Putamen (tissue), 1 donor: ENCODE measurements at places on chromosomes 6 and 20.

DNA sequence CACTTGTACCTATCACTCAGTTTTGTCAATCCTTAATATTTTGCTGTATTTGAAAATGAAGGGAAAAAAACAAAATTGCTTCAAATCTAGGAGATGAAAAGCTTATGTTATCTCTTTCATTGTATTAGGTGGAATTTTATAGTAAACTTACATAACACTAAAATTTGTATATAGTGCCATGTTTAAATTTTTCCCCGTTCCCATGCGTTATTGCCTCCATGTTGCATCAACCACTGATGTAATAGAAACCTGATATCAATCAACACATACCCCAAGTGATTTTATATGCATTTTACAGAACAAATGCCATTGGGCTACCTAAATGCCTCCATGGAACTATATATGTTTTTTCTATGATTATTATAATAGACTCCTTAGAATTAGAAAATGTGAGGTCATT lies 14.8 kb upstream of the TREM2 start:
- no peak for DNase-seq

DNA sequence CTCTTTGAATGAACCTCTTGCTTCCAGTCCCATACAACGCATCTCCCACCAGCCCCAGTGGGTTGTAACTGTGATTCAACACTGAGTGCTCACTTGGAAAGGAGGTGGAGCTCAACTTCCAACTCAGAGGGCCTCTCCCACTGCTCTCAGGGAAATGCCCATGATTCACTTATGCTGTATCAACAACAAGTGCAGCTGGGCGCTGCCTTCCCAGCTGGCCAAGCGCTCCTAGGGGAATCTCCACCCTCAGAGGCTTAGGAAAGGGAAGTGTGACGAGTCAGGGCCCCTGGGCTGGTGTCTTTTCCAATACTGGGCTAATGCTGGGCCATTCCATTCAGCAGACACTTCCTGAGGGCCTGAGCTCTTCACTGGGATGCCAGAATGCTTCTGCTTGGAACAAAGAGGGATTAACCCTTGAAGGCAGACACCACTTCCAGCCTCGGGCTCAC lies 8.1 kb upstream of the OCSTAMP start:
- DNase-seq, result no peak

GRCh38 chr6:115602466-115602865 lies 458.2 kb downstream of the FRK start:
- no peak for DNase-seq

DNA sequence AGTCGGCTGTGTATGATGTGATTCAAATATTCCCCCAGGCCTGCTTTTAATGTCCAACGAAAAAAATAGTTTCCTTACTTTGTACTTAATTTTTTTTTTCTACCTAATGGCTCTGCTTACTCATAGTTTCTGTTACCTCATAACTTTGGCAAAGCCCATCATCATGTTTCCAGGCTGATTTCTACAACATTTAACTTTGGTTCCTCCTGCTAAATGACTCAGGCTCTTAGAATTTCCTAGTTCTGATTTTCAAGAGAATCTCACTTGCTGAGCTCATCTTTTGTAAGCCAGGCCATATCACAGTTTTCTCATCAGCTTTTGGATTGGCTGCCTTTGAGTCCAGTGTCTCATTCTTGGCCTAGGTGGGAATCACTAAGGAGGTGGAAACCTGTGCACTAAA lies 323.1 kb downstream of the HDGFL1 start:
- no peak for DNase-seq

- DNase-seq, result no peak
Measured at GRCh38 chr6:63493557-63493956, 78.7 kb upstream of the LOC128125822 start.

- no peak for DNase-seq
Measured at GRCh38 chr6:144311361-144311760, 26.2 kb downstream of the UTRN start.

DNA sequence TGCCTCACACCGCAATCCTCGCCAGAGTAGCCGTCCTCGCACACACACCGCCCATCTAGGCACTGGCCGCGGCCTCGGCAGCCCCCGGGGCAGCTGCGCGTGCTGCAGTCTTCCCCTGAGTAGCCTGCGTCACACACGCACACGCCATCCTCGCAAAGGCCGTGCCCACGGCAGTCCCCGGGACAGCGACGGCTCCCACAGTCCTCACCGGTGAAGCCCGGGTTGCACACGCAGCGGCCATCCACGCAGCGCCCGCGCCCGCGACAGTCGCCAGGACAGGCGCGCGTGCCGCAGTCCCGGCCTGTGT lies 13.1 kb downstream of the TNXB start:
- DNase-seq, result no peak

DNA sequence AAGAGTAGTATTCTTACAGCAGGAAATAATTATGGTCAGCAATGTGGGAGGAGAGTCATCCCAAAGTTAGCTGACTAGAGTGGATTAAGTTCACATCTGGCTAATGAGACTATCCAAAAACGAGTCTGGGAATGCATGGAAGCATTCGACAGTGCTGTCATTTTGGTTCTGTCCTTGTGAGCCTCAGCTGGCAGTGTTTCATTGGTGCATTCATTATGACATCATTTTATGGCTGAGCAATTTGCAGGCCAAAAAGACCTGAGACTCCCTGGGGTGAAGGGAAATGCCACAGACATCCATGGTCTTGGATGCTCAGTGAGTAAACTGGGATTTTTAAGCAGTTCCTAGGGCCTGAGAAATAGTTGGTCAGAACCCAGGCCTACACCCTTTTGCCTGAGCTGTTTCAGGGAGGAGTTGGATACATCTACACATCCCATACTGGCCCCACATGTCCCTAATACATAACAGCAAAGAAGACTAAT lies 196.4 kb upstream of the CCN2 start:
- DNase-seq, result no peak

DNA sequence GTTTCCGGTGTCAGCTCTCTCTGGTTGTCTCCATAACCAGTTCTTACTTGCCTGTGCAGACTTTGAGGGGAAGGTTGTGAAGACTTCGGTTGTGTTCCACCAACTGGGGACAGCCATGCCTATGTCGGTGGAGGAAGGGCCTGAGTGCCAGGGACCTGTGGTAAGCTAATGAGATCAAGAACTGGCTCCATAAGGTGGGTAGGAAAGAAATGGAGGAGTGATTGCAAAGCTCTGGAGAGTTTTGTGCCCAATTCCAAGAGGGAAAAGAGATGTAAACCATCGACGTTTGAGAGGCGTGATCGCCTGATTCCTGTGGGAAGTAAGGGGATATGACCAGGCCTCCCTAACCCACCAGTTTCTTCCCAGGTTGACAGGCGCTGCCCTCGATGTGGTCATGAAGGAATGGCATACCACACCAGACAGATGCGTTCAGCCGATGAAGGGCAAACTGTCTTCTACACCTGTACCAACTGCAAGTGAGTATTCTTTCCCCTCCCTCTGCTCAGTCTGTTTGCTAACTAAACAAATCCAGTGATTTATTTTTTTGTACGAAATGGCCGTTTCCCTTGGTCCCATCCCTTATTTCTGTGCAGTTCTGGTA lies 893 bp downstream of the POLR1H start:
- no peak for DNase-seq

GRCh38 chr6:38012573-38012972 lies 193.0 kb downstream of the ZFAND3 start:
- DNase-seq, result peak; percentile 17

DNA sequence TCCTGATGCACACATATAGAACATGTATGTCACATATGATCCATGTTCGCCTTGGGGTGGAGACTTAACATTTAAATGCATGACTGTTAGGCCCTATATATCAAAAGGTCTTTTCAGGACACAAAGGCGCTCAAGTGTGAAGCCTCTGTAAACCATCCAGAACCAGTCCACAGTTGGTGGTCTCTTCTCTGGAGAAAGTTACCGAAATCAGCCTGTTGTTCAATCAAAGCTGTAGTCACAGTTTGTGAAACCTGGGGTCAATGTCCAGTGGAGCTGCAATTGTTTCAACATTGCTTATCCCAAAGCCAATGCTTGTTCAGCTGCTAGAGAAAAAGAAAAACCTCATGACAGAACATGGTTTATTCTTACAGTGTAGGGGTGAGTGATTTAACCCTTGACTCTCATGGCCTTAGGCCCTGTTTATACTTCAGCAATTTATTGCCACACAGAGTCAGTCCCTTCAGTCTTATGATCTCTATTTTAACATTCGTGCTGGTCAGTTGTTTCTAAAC lies 193.6 kb upstream of the CST7 start:
- no peak for DNase-seq

GRCh38 chr20:22984606-22985005 lies 50.5 kb upstream of the SSTR4 start:
- DNase-seq, result no peak

DNA sequence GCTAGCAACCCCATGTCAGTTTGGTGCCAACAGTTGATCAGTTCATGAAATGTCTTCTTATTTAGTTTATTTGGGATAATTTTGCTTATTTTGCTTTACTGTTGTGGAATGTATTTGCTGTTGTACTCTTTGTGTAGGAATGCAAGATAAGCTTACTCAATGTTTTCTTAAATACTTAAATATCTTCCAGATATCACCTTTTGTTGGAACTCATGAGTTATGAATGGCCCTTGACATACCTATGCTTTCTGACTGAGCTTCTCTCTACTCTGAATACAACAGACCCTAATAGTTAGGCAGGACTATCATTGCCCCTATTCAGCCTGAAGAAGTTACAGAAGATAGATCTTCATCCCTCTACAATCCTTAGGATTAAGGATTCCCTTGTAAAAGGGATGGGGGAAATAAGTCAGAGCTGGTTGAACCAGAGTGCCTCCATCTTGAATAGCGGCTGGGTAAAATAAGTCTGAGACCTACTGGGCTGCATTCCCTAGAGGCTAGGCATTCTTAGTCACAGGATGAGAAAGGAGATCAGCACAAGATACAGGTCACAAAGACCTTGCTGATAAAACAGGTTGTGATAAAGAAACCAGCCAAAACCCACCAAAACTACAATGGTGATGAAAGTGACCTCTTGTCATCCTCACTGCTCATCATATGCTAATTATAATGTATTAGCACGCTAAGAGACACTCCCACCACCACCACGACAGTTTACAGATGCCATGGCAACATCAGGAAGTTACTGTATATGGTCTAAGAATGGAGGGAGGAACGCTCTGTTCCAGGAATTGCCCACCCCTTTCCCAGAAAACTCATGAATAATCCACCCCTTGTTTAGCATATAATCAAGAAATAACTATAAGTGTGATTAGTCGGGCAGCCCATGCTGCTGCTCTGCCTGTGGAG lies 196.9 kb downstream of the AKAP7 start:
- DNase-seq, result no peak

- DNase-seq, result peak; percentile 23
Measured at GRCh38 chr20:3677733-3678132, 4.1 kb downstream of the ADAM33 start.

GRCh38 chr6:127185437-127185995 lies 67.0 kb downstream of the RSPO3 start:
- no peak for DNase-seq

DNA sequence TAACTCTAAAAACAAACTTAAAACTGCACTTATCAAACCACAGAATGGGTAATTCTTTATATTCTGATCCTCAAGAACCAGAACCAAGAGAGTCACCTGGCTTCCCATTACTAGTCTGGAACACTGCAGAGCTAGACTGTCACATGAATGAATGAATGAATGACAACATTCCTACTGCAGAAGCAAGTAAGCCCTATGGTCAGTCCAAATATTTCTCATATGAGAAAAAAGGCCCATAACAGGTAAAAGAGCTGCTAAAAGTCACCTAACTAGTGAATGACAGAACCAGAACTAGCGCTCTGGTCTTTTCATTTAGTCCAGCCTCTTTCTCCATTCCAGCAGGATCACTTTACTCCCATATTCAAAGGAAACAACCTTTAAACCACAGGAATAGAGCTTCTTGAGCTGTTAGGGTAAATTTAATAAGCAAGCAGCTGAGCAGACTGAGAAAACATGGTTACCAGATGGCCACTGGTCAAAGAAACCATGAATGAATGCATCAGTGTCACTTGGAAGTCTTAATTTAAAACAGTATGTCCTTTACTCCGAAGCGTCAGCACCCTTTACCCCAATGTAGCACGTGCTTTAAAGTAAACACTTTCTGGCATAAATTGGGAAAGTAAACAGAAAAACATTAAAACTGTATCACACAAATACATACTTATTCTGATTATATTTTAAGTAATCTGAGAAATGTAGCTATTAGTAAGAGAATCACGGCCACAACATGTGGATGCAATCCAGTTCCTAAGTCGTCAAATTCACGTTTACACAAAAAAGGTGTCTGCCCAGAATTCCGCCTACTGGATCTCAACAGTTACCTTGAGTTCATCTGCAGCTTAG lies 1.4 kb downstream of the PREP start:
- DNase-seq, result no peak

DNA sequence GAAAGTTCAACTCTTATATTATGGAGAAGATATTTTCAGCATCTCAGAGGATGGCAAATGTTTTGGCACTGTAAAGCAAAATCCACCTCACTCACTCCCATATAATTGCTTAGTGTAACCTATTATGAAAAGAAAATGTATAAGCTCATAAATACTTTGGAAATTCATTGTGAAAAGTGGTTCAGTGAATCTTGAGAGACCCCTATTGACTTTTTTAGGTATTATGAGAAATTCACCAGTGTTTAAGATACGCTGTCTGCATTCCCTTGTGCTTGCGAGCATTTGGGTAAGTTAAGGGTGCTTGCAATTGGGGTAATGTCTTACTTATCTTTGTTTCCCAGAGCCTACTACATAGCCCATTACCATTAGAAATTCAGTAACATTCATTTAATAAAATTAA lies 66.3 kb upstream of the BMP5 start:
- DNase-seq, result no peak

DNA sequence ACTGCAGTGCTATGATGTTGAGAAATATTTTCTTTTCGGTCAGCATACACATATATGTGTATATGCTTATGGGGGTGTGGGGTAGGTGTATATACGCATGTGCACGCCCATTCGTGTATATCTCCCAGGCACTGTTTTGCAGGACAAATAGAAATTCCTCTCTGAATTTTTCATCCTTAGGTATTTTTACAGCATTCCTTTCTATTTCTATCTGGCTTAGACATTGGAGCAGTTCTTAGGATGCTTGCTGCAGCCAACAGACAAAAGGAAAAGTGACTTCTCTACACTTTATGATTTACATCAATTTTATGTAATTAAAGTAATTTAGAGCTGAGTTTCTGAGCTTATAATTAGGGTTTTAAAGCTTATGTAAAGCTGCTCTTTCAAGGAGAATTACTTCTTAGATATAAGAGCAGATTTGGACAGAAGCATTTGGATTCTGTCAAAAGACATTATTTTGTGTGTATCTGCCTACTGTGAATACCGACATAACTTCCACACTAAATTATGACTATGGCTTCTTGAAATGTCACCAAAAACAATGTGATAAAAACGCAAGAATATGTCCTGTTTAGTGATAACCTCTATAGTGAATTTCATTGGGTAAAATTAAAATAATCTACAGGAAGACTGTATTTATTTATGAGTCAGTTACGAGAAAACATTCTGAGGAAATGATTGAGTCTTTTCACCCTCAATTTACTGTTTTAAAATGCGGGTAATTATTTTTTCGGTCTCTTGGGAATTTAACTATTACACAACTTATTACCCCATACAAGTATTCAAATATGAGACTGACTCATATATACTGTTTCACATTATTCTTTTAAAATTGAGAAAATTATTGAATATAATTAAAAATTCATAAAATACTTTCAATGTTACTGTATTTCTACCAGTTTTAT lies 21.3 kb upstream of the CEP43 start:
- DNase-seq, result no peak
